Thymus (tissue), 14 donors: ENCODE measurements at places on chromosomes 7 and 10. TPM values are rescaled to one million over a fixed set of nuclear protein-coding genes. Genes with fewer than 3 reads are reported as not detected.

CHAT gene
- total RNA-seq, result 0.09 TPM

CLCN1 gene
- 0.09 TPM for total RNA-seq

RNF133 gene
- 0.19 TPM for total RNA-seq

CTAGE6 gene
- total RNA-seq, result 0.28 TPM

EN2 gene
- total RNA-seq, result under 0.01 TPM

ANKRD30A gene
- total RNA-seq, result not detected

TAC1 gene
- total RNA-seq, result 0.61 TPM

GRCh38 chr7:98771519-98771918 lies 98.3 kb downstream of the TMEM130 start:
- no peak overlapping the region for H3K27ac ChIP-seq
- H3K4me3 ChIP-seq, result no peak overlapping the region
- H3K36me3 ChIP-seq, result no peaks in the 10 kb centered on the region

DNA sequence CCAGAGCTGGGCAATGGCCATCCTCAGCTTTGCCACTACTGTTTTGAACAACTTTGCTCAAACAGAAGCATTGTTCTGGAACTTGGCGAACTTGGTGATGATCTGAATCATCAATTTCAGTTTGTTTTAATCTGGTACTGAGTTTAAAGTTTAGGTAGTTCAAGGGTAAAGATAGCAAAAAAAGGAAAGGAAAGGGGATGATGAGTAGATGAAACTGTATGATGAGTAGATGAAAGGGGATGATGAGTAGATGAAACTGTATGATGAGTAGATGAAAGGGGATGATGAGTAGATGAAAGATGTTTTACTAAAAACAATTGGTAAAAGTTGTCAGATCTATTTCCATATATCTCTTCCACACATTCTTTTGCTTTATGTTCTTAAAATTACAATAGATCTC lies 737.0 kb downstream of the LRMDA start:
- no peaks in the 10 kb centered on the region for H3K4me1 ChIP-seq
- no peak overlapping the region for H3K27ac ChIP-seq
- DNase-seq, result no peak
- no peaks in the 10 kb centered on the region for H3K27me3 ChIP-seq
- H3K36me3 ChIP-seq, result no peaks in the 10 kb centered on the region

- peaks cover 6% of the 10 kb centered on the region for H3K27me3 ChIP-seq
- no peak for DNase-seq
- H3K4me1 ChIP-seq, result no peaks in the 10 kb centered on the region
- no peaks in the 10 kb centered on the region for H3K36me3 ChIP-seq
- H3K4me3 ChIP-seq, result no peak overlapping the region
Observed at GRCh38 chr7:98034081-98035035, 44.4 kb upstream of the OCM2 start.

- no peaks in the 10 kb centered on the region for H3K36me3 ChIP-seq
- no peaks in the 10 kb centered on the region for H3K27me3 ChIP-seq
- DNase-seq, result no peak
- no peak overlapping the region for H3K27ac ChIP-seq
Observed at GRCh38 chr10:30357075-30357801, 8.2 kb upstream of the MTPAP start.

DNA sequence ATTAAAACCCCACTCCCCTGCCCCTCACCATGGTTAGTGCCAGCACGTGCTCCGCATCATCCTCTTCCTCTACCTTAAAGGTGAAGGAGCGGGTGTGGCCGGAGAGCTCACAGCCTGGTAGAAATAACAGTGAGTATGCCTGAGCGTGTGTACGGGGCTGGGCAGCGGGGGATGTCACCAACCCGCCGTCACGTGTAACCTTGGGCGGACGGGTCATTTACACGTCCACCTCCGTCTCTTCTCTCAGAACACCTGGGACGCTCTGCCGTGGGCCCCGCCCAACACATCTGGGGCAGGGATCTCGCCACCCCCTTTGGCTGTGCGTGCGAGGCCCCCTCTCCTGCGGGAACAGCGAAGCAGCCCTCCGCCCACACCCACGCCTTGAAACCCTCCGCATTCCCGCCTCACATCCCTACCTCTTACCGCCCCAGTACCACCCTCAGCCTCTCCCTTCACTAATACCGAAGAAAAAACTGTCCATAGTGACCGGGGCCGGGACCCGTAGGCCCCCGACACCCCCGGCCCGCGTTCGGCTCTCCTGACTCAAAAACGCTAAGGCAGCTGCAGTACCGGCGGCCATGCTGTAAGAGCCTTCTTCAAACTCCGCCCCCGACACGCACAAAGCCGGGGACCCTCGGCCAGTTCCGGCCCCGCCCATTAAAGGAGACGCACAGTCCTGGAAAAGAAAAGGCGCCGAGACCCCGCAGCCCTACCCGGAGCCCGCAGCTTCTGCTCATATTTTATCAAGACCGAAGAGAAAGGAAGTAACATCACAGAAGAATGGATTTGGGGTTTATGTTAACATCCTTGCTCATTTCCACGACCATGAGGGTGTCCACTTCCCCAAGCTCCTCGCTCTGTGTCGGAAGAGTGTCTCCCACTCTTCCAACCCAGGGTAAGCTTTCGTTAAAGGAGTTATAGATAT lies at the start of gene NPM3:
NPM3 (minus strand) TSS at position 636 of the 925 bp plus-strand sequence; CDS start at position 580, 56 bp downstream.
- peaks cover 30% of the 10 kb centered on the region for H3K27me3 ChIP-seq
- peaks cover 26% of the 10 kb centered on the region for H3K36me3 ChIP-seq
- H3K4me3 ChIP-seq, result peak within 1 kb of the TSS; percentile 54
- DNase-seq, result peak; percentile 91
- peak within 1 kb of the TSS; percentile 62 for H3K27ac ChIP-seq

DNA sequence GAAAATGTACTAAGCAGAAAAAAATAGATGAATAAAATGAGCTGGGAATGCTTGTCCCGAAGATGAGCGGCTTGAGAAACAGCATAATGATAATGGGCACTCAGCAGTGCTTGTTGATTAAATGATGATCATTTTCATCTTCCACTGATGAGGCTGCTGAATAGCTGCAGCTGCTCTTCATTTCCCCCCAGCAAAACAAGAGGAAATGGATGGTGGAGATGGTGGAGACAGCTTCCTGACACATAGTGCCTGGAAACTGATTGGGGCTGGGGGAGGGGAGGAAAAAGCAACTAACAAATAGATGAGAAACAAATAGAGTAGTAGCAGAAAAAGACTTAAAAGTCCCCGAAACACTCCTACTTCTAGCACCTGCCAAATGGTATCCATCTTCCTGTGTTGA lies 41.4 kb downstream of the MRC1 start:
- no peaks in the 10 kb centered on the region for H3K27me3 ChIP-seq
- H3K4me1 ChIP-seq, result peaks cover 2% of the 10 kb centered on the region
- DNase-seq, result no peak
- no peaks in the 10 kb centered on the region for H3K36me3 ChIP-seq

- H3K36me3 ChIP-seq, result peaks cover 72% of the 10 kb centered on the region
- no peaks in the 10 kb centered on the region for H3K27me3 ChIP-seq
- H3K27ac ChIP-seq, result peak overlapping the region; percentile 88
- peak; percentile 72 for DNase-seq
- H3K4me3 ChIP-seq, result no peak overlapping the region
Observed at GRCh38 chr10:124696446-124697392, 47.5 kb downstream of the FAM53B start.

GRCh38 chr10:129949411-129949810 lies 14.7 kb downstream of the EBF3 start:
- H3K4me3 ChIP-seq, result no peak overlapping the region
- DNase-seq, result no peak
- no peaks in the 10 kb centered on the region for H3K36me3 ChIP-seq
- no peak overlapping the region for H3K27ac ChIP-seq
- peaks cover 35% of the 10 kb centered on the region for H3K27me3 ChIP-seq

DNA sequence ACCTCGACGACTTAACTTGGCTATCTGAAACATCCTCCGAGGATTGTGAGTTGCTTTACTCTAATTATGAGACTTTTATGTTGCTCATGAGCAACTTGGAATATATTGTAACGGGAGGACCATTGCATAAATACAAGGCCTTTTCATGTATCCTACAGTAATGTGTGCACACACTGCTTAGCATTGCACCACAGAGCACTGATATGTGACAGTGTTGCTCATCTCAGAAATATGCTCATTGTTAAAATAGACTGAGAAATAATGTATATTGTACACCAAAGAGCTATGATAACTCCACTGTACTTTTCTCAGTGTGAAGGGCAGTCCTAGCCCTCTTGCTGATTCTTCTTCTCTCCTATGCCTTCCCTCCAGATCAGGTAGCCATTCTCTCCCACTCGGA lies 102.8 kb upstream of the CDK13 start:
- no peak for DNase-seq
- no peaks in the 10 kb centered on the region for H3K36me3 ChIP-seq
- H3K27me3 ChIP-seq, result no peaks in the 10 kb centered on the region
- H3K4me3 ChIP-seq, result no peak overlapping the region
- H3K4me1 ChIP-seq, result no peaks in the 10 kb centered on the region

DNA sequence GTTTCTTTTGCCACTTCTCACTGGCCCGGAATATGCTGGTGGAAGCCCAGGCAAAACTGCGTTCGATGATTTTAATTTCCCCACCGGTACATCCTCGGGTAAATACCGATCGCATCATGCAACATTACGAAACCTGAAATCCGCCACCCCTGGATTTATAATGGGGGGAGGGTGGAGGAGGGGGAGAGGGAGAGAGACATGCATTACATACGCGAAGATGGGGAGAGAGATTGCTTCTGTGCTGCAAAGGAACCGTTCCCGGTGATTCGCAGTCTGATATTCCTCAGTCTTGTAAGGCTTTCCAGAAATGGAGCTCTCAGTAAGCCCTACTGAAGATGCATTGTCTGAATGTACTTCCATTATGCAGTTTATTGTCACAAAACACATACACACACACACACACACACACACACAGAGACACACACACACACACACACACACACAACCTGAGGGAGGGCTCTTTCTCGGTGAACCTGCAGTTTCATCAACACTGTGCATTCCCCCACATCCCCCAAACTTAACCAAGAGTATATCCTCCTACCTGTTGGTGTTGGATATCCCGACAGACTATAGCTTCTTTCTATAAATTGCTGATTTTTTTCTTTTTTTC lies 741 bp downstream of the GPR85 start:
- peaks cover 18% of the 10 kb centered on the region for H3K27me3 ChIP-seq
- no peak for DNase-seq
- no peak overlapping the region for H3K27ac ChIP-seq
- H3K4me1 ChIP-seq, result no peaks in the 10 kb centered on the region
- H3K4me3 ChIP-seq, result no peak overlapping the region

DNA sequence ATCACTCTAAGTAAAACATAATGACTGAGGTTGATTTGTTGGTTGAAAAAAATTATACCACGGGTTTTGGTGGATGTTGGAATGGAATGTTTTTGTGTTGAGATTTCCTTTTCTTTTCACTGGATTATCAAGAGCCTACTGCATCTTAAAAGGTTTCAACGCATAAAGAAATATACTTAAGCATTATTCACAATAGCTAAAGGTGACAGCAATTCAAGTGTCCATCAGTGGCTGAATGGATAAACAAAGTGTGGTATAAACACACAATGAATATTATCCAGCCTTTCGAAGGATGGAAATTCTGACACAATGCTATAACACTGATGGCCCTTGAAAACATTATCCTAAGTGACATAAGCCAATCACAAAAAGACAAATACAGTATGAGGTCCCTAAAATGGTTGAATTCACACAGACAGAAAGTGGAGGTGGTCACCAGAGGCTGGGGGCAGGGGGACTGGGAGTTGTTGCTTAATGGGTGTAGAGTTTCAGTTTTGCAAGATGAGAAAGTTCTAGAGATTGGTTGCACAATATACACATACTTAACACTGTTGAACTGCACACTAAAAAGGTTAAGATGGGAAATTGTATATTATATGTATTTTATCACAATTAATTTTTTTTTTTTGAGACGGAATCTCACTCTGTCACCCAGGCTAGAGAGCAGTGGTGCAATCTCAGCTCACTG lies 122.3 kb downstream of the NRP1 start:
- no peak overlapping the region for H3K4me3 ChIP-seq
- H3K27ac ChIP-seq, result no peak overlapping the region
- no peaks in the 10 kb centered on the region for H3K36me3 ChIP-seq
- DNase-seq, result no peak

DNA sequence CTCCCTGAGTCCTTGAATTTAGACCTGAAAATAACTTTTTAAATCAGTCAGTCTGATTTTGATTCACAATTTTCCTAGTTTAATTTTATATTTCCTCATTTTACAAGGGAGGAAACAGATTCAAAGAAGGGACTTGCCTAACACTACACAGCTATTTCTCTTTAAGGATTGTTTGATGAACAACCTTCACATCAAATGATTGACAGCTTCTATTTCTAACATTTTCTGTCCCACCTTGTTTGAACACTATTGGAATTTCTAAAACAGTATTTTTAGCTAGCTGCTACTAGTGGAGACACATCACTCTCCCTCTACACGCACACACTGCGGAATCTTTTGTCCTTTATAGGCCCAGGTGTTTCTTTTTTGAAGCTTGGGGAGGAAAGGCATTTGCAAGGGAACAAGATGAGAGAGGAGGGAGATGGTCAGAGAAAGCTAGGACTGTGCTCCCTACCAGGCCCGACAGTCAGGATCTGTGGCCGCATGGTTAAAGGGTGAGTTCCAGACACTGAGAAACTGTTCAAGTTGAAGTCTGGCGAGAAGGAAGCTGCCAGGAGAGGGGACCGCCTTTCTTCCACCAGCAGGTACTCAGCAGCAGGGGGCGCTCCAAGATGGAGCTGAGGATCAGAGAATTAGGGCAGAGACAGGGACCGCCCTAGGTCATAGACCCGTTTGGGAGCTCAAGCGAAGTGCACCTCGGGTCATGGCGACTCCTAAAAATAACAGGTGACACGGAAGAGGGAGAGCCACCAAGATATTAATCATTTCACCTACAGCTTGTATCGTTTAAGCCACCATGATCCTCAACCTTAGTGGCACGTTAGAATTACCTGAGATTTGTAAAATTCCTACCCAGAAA lies 49.7 kb downstream of the DNAJC12 start:
- no peaks in the 10 kb centered on the region for H3K36me3 ChIP-seq
- H3K4me1 ChIP-seq, result peaks cover 5% of the 10 kb centered on the region
- H3K27ac ChIP-seq, result no peak overlapping the region
- DNase-seq, result peak; percentile 72
- H3K27me3 ChIP-seq, result no peaks in the 10 kb centered on the region

- DNase-seq, result no peak
- H3K36me3 ChIP-seq, result no peaks in the 10 kb centered on the region
- H3K4me3 ChIP-seq, result no peak overlapping the region
- peaks cover 19% of the 10 kb centered on the region for H3K4me1 ChIP-seq
- H3K27ac ChIP-seq, result no peak overlapping the region
Observed at GRCh38 chr10:103467406-103467805, 8.7 kb upstream of the CALHM1 start.

GRCh38 chr7:6256677-6257535 lies 15.5 kb downstream of the CYTH3 start:
- H3K4me1 ChIP-seq, result no peaks in the 10 kb centered on the region
- DNase-seq, result no peak
- no peaks in the 10 kb centered on the region for H3K27me3 ChIP-seq

GRCh38 chr7:15581352-15581951 lies 19.6 kb upstream of the AGMO start:
- no peaks in the 10 kb centered on the region for H3K27me3 ChIP-seq
- no peak for DNase-seq
- no peak overlapping the region for H3K4me3 ChIP-seq
- no peak overlapping the region for H3K27ac ChIP-seq

DNA sequence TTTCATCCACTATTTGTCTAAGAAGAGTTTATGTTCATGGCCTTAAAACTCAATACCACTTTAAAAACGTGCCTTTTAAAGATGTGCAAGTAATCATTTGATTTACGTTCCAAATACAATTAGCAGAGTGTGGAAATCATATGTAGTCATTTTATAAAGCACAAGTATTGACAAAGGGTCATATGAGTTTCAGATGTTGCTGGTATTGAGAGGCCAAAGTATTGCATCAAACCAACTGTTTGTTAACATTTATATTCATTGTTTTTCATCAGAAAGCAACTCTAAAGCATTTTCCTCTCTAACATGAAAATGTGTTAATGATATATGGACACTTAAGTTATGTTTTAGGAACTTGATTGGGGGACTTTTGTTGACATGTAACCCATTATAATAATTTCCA lies 11.5 kb upstream of the TSGA13 start:
- H3K27me3 ChIP-seq, result no peaks in the 10 kb centered on the region
- H3K27ac ChIP-seq, result no peak overlapping the region
- no peaks in the 10 kb centered on the region for H3K36me3 ChIP-seq
- DNase-seq, result no peak
